ENCODE measurements at places on chromosomes 12 and 14.

GRCh38 chr12:48910196-48910595 lies 15.1 kb downstream of the FKBP11 start:
- DNase-seq: no peak

DNA sequence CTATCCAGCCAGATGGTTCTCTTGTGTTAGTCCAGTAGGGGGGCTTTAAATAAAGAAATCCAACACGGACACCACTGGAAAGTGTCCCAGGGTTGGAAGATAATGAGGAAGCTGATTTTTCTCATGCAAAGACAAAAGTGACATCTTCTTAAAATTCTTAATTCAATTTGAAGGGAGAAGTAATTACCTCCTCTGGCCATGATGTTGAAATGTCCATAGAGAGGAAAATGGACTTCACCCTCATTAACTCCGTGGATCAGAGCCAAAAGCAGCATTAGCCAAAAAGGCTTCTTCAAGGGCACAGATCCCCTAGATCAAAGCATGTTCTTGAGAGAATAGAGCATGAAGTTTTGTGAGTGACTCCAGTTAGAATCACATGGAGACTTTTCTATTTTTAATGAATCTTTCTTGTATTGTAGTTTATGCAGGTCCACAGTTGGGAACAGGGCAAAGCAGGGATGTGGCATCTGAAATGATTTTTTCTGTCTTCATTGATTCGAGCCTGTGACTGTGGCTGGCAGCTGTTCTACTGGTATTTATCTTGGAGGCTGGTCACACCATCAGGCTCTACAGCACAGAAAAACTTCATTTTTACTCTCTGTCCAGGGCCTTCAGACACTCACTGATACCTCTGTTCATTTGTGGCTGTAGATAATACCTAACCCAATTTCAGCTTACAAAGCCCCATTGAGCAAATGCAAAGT lies 1002.5 kb downstream of the AACS start:
- DNase-seq: no peak

- peak; percentile 83 for DNase-seq
Measured at GRCh38 chr14:69460093-69460701, 24.3 kb upstream of the PLEKHD1 start.

GRCh38 chr12:15830538-15830937 lies 41.4 kb upstream of the EPS8 start:
- no peak for DNase-seq

DNA sequence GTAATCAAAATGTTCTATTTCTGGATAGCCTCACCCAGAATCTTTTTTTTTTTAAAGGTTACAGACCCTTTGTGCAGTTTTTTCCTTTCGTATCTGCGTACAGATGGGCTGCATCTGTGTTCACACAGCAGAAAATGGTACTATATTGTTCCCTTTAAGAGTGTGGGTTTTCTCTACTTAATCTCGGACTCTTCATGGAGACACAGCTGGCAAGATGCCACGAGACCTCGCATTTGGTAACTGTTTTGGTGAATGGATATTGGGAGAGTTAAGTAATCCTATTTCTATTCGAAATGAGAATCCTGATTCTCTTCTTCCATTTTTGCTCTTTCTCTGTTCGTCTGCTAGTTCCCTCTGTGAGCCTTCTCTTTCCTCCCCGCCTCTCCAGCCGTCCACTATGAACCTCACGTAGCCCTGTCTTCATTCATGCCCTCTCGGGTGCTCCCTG lies 85.7 kb downstream of the SAMD4A start:
- no peak for DNase-seq
